Amygdala (tissue), 56 donors: ENCODE measurements at places on chromosomes 13 and 19.

GRCh38 chr13:114310956-114311355, 3.3 kb upstream of the CHAMP1 start:
- DNase-seq, result no peak

DNA sequence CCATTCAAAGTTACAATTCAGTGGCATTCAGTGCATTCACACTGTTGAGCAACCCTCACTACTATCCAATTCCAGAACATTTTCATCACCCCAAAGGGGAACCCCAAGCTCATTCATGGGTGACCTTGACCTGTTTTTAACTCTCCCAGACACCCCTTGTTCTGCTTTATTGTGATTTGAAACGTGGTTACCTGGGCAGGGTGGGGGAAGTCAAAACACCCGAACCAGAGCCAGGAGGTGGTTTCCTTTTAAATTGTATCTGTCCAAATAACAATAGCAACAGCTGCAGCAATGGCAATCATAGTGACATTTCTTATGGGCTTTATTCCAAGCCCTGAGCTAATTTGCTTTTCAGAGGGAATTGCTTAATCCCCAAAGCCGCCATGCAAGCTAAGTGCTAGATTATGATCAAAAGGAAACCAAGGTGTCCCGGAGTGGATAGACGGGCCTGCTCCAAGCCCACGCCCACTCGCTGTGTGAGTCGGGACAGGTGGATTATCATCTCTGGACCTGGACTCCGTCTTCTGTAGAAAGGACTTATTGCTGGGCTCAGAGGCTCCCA, 6.1 kb downstream of the PTGIR start:
- no peak for DNase-seq

GRCh38 chr19:40344422-40344821, 3.8 kb downstream of the C19orf47 start:
- no peak for DNase-seq

- DNase-seq, result no peak
These were observed 1.6 kb downstream of the SPINT2 start for GRCh38 chr19:38265921-38266429.

DNA sequence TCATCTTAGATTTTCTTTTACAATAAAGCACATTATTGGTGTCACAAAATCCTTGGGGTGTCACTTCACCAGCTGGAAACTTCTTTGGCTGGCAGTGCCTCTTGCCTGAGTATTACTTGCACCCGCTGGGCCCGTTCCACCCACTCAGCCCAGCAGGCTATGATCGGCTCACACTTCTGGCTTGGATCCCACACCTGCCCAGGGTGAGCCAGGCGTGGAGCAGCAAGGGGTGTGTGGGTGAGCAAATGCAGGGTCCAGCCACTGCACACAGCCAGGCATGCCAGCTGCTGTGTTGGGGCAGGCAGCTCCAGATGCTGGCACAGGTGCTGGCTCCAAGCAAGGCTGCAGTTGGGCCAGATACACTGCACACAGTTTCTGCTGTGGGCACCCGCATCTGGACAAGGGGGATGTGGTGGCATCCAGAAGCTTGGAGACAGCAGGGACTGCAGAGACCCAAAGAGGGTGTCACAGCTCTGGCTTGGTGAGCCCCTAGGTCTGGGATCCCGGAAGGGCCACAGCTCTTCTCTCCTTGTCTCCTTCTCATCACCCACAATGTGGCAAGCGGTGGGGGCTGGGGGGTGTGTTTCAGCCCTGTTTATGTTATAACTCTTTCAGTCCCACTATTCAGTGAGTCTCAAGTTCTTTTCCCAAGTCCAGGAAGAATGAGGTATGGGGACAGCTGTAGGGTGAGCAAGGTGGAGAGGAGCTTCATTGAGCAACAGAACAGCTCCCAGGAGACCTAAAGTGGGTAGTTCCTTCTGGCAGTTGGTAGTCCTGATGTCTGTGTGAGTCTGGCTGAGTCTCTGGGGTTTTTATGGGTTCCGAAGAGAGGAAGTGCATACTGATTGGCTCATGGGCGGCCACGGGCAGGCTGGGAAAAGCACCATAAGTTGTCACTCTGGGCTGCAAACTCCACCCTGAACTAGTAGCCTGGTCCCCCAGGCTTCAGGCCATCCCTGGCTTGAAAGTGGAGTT, 25.3 kb upstream of the TBC1D4 start:
- DNase-seq, result no peak

DNA sequence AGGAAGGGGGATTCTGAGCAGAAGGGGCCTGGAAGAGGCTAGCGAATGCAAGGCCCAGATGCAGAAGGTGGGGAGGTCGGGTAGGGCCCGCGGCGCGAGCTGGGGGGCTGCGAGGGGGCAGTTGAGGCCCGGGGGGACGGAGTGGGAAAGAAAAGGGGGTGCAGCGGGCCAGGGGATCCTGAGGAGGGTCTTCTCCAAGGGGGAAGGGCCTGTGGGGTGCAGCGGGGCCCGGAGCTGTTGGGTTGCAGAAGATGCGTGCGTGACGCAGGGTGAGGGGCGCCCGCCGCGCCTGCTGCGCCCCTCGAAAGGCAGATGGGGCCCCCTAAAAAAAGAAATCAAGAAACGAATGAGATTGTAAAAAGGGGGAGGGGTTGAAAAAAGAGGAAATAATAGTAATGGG, 313 bp downstream of the ZNF541 start:
- no peak for DNase-seq

DNA sequence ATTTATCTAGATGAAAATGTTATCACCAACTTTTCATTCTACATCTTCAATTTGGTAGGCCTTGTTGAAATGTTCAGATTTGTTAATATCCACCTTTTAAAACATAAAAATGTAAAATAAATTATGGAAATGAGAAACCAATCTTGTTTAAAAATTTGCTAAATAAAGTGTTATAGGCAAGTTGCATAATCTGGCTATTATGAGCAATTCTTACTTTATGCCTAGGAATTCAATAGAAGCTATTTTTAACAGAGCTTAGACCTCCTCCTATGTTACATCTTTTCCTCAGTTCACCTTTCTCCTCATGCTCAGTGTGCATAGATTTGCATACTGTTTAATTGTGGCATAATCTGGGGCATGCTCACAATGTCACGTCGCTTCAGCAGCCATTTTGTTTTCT, 87.9 kb upstream of the POSTN start:
- DNase-seq, result no peak

- peak; percentile 46 for DNase-seq
These were observed 16.2 kb downstream of the CCDC97 start for GRCh38 chr19:41325947-41326706.

DNA sequence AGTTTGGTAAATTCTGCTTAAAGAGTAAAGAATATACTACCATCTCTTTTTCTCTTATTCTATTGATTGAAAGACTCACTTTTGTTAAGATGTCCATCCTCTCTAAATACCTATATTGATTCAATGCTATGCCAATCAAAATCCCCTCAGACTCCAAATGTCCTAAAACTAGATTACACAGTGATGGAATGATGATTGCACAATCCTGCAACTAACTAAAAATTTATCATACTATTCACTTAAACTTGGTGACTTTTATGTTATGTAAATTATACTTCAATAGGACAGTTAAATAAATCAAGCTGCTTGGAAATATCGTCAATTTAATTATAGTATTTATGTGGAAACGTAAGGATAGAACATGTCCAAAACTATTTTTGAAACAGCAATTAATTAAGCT, 2765.1 kb upstream of the PCDH20 start:
- no peak for DNase-seq

GRCh38 chr13:99859178-99860177, 112.1 kb downstream of the ZIC5 start:
- no peak for DNase-seq

DNA sequence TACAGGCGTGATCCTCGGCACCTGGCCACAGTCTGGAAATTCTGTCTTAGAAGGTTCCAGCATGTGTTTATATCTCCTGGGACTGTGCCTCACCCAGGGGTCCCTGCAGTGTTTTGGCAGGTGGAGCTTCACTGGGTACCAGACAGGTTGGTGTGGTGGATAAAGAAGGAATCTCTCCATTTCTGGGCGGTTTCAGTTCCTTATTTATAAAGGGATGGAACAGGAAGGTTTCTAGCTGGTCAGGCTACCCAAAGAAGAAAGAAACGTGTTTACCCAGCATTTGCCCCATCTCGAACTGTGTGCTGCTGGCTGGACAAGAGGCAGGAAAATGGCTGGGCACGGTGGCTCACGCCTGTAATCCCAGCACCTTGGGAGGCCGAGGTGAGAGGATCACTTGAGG, 9.8 kb downstream of the PNPLA6 start:
- DNase-seq, result no peak

GRCh38 chr19:36573895-36574720, 1.0 kb upstream of the ZNF529 start:
- DNase-seq, result no peak

DNA sequence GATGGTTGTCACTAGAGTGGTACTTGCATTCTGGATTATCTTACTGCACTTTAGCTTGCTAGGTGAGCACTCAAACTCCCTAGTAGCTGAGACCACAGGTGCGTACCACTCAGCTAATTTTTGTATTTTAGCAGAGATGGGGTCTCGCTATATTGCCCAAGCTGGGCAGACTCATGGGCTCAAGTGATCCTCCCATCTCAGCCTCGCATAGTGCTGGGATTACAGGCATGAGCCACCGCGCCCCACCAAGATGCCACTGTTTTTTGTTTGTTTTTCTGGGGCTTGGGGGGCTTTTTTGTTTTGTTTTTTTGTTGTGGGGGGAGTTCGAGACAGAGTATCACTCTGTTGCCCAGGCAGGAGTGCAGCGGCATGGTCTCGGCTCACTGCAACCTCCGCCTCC, 17.8 kb downstream of the LYPD3 start:
- no peak for DNase-seq

DNA sequence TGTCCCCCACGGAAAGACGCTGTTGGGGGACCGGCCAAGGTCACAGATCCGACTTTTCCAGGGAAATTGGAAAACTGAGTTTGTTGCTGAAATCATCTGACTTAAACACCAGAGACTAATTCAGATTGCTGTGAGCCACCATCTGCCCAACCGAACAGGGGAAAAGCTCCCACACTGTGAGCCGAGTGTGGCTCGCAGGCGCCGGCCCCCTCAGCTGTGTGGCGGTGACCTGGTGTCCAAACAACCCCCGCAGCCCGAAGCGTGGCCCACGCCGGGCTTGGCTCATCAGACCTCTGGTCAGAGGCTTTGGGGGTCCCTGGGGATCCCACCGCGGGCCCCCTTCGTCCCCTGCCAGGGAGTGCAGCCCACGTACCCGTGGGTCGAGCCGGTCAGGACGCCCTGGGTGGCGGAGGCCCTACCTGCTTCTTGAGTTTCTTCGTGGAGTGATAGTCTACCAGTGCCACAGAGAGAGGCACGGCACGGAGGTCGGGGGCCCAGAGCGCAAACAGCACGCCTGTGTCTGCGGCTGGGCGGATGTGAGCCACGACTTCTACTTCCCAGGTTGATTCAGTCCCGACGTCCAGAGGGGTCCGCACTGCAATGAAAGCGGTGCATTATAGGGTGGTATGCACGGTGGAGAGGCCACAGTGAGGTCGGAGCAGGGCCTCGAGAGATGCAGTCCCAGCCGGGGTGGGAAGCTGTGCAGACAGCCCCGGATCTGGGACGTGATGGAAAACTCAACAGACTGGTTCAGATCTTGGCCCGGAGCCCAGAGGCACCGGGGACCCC, 40.7 kb downstream of the GAS6 start:
- DNase-seq, result no peak

DNA sequence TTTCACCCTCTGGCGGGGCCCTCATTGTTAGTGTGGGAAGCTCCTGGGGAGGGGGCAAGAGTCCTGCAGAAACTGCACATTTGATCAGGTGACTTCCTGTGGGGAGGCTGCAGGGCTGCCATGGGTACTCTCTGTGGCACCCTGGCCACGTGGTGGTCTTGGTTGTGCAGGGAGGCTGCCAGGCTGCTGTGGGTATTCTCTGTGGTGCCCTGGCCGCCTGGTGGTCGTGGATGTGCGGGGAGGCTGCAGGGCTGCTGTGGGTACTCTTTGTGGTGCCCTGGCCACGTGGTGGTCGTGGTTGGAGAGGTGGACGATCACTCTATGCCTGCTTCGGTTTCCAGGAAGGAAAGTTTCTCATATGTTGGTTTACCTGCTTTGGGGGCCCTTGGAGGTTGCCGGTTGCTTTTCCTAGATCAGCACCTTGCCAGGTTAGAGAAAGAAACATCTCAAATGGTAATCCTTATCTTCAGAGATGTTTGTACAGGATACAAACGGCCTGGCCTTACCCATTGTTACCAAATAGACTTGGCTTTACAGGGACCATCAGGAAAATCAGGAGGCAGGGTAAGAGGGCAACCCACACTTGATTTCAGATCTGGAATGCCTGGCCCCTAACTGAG, 22.9 kb downstream of the TEX29 start:
- no peak for DNase-seq

GRCh38 chr13:32956595-32956933, 59.7 kb upstream of the KL start:
- no peak for DNase-seq

DNA sequence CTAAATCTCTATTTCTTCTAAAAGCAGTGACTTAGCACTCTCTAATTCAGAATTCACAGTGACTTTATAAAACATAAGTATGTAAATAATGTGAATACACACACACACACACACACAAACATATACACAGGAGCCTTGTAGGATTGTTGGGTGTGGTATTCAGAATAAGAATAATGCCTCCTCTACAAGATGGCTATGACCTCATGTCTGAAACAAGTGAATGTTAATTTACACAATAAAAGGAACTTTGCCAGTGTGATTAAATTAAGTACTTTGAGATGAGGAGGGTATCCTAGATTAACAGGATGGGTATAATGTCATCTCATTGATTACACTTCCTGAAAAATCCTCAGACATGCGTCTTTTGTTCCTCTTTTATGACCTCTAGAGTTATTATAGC, 234.6 kb downstream of the SLITRK6 start:
- DNase-seq, result no peak

- DNase-seq, result no peak
These were observed 29.2 kb upstream of the MLNR start for GRCh38 chr13:49190901-49191300.

DNA sequence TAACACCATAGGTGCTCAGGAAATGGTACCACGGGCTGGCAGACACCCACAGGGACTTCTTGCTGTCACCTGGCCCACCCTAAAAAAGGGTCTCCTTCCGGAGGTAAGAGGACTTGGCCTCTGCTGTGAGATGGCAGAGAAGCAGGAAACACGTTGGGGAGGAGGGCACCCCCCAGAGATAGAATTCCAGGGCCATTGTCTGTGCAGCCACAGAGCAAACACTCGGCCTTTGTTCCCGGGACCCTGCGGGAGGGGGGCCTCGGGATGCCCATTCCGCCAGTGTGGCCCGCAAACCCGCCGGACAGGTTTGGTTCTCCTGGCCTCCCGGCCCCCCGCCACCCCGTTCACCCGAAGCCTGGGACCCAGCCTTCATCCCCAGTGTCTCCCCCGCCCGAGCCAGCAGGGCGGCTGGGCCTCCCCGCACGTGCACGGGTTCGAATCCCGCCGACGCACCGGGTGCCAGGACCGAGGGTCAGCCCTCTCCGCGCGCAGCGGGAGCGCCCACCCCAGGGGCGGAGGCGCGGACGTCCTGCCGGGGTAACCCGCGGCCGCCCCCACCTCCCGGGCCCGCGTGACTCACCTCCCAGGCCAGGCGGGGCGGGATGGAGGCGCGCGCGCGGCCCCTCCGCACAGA, 714 bp downstream of the PLPP2 start:
- peak; percentile 82 for DNase-seq

DNA sequence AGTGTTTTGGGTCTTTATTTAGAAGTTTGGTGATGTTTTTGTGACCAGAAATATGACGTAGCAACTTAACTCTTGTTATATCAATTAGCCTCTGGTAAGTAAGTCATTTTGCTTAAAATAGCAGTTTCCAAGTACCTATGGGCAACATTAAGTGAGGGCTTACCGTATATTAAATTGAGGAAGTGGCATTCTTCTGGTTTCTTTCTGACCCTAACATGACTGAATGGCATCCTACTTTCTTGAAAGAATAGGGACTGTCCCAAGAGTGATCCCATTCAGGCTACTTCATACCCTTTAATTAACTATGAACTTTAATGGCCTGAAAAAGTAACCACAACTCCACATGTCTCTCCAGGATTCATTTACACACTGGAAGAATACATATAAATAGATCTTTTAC, 106.6 kb downstream of the MZT1 start:
- no peak for DNase-seq
